Smooth muscle cell of the brain vasculature (primary cell): ENCODE measurements at places on chromosomes 3 and 15.

GRCh38 chr15:38620851-38621594, 56.4 kb upstream of the RASGRP1 start:
- DNase-seq = no peak

GRCh38 chr3:152376351-152377183, 107.8 kb downstream of the MBNL1 start:
- DNase-seq = no peak

GRCh38 chr15:95018888-95019545, 787.7 kb downstream of the MCTP2 start:
- DNase-seq = no peak

DNA sequence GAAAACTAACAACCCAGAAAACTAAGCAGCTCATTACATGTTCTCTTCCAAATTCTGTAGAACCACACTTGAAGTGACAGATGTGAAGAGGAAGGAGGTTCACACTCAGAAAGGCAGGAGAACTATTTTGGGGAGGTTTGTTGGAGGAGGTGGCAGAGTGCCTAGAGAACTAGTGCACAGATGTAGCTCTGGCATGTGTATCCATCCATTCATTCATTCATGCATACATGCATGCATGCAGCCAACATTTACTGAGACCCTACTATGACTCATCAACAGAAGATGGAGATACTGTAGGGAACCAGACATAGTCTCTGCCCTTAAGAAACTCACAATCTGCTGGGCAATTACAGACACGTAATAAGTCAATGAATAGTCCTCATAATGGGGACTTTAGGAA, 116.7 kb downstream of the ERC2 start:
- DNase-seq = no peak

DNA sequence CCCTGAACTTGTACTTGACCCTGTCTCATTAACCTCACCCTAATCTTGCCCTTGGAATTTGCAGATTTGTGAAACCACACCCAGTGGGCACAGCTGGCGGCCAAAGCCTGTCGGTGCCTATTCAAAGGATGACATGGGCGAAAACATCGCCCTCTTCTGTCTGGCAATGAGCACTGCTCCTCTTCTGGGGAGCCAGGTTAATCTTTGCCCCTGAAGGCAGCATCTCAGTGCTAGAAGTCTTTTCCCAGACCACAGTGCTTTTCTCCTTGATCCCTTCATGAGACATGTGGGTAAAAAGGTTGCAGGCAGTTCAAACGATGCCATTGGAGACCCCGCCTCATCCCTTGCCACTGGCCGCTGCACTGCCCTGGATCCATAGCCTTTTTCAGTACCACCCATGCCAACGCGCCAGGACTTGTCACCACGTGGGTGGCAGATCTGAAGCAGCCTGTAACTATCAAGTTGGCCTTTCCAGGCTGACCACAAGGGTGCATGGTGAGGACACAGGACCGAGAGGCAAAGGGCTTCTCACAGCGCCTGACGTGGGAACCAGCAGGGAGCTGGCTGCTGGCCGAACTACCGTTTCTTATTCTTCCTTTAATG, 6.5 kb upstream of the DNASE1L3 start:
- DNase-seq = peak; percentile 56

DNA sequence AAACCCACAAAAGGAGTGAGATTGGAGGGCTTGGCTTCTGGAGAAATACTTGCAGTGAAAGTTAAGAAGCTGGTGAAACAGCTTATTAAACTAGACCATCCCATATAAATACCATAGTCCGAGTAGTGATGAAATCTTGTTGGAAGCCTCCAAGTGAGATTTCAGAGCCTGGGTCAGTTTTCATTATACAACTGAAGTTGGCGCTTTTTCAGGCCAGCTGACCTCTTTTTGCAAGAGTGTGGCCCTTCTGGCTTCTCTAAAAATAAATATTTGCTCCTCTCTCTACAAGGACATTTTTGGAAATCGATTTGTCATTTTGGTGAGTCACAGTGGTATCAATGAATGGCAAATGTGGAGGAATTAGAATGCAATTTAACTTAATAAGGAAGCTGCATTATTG, 51.2 kb upstream of the THRB start:
- DNase-seq = no peak

- no peak for DNase-seq
Measured at GRCh38 chr15:56017511-56017910, 24.1 kb upstream of the NEDD4 start.

GRCh38 chr15:29528276-29528675, 258.7 kb upstream of the NSMCE3 start:
- no peak for DNase-seq

GRCh38 chr3:59499000-59499399, 449.2 kb upstream of the CFAP20DC start:
- DNase-seq = no peak

DNA sequence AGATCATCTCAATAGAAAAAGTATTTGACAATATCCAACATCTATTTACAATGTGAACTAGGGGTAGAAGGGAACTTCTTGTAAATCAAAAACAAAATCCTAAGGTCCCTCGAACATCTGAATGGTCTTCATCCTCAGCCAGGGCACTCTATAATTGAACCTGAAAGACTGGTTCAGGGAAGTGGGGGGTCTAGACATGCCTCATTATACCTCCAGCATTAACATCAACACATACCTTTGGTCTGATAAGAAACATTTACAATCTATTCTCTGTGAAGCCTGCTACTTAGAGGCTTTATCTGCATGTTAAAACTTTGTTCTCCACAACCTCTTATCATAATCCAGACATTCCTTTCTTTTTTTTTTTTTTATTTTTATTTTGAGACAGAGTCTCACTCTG, 211.8 kb downstream of the CTNNB1 start:
- DNase-seq = no peak

DNA sequence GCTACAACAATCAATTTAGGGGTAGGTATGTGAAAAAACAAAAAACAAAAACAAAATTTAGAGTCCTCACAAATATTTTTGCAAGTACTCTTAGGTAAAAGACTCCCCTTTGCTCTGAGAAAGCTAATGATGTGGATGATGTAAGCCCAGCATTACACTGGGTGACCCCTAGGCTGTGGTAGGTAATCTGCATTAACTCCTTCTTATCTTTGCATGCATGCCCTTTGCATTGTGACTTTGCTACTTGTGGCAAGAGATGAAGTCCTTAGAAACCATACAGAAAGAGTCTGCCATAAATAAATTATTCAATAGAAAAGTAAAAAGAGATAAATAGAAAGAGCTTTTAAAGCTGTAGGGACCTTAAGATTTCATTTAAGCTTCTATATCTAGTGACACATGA, 159.7 kb upstream of the MBNL1 start:
- DNase-seq = no peak

- no peak for DNase-seq
Measured at GRCh38 chr3:54777141-54777540, 150.7 kb downstream of the LRTM1 start.

GRCh38 chr15:74950078-74950908, 6.3 kb downstream of the RPP25 start:
- no peak for DNase-seq

- DNase-seq = no peak
Measured at GRCh38 chr3:62968128-62968527, 92.9 kb upstream of the CADPS start.

- DNase-seq = no peak
Measured at GRCh38 chr15:70320482-70320881, 222.8 kb upstream of the TLE3 start.

DNA sequence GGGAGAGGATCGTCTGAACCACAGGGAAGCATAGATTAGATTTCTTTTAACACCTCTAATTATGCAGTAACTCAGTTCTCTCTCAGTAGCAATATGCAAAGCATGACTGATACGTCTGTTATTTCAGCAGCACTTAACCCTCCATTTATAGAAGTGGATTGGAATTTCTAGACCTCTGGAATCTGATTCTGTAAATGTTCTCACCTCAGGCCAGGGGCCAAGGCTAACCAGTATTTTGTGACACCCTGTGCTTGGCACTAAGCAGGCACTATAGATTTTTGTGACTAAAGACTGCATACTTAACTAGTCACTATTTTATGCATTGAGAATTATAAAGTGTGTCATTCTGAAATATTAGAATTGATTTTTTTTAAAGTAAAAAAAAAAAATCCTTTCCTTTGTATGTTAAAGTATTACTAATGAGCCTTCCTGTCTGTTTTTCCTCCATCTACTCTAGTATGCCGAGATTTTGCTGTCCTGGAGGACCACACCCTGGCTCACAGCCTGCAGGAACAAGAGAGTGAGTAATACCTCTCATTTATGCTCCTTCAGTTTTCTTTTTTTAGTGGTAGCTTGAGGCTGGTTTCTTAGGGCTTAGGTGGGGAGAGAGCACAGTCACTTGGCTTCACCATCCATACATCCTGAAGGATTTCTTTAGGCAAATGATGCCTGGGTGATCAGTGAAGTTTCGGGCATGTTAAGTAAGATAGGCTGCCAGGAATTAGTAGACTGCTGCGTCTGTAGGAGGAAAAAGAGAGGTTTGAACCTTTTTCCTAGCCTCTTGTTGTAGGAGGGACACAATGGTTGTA, 26.5 kb upstream of the UTS2B start:
- DNase-seq = no peak

- no peak for DNase-seq
Measured at GRCh38 chr3:123799544-123800361, 84.4 kb downstream of the MYLK start.

- DNase-seq = no peak
Measured at GRCh38 chr3:9861201-9861600, 17.4 kb upstream of the RPUSD3 start.

GRCh38 chr3:126355777-126356372, 1.3 kb downstream of the KLF15 start:
- no peak for DNase-seq

DNA sequence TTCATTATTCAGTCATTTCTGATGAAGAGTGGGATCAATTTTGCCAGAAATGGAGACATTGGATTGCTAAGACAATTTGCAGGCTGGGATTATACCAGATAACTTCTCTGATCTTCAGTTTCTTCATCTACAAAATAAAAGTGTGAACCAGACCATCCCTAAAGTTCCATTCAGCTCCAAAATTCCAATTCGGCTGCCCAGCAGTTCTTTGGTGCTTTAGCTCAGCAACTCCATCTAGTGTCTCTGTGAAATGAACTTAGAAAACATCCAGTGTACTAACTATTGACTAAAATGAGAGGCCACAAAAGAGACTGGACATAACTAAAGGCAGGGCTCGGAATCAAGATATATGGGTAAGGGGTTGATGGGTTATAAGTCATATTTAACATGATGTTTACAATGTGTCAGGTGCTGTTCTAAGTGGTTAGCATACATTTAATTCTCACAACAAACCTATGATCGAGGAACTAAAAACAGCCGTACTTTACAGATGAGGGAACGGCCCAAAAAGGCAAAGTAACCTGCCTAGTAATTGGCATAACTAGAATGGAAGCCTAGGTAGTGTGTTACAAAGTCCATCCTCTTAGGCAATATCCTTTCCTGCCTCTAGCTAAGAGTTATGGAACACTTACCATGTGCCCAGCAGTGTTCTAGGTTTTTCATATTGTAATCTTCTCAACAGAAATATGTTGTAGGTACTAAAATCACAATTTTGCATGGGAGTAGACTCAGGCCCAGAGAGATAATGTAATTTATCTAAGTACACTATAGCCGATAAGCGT, 17.0 kb downstream of the THAP10 start:
- no peak for DNase-seq

DNA sequence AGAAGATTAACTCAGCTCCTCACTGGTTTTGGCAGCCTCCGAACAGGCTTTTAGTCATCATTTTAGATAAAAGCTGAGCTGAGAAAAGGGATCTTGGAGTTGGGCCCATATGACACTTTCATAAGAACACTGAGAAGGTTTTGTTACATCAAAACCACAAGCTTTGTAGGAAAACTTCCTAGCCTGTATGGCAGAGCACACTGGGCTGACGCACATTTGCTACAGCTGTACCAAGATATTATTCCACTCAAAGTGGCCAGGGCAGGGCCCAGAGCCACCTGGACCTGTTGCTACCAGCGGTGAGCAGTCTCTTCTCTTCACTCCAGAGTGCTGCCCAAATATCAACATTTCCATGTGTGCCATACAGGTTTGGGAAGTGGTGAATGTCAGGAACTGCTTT, 160.5 kb upstream of the CCDC54 start:
- no peak for DNase-seq

DNA sequence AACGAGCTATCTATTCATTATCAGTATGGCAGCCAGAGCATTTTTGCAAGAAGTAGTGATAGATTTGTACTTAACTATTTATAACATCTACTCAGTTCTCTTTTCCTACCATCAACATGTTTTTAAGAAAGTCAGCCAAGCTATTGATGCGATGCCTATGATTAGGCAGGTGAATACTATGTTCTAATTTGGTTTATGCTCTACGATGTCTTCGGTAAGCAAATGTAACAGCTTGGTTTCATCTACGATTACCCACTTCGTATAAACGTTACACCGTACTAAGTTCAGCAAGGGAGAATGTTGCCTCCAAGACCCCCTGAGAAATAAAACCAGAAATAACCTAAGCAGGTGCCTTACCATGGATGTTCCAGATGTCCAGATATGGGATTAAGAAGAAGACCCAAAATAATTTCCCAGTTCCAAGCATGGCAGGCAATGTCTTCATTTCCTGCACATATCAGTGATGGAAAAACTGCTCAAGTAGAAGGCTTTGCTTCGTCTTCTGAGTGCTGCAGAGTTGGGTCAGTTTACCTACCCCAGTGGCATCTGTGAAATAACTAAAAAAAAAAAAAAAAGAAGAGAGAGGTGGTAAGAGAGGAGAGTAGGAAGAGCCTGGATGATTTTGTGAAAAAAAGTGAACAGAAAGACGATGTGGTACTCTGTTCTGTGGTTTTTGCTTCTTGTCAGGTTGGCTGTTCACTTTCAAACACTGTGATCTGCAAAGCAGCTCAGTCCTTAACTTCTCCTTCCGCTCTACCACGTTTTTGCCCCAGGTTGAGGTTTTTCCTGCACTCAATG, at the start of gene BTLA:
Gene BTLA, minus strand, starts transcription at position 559 of the 798 bp plus-strand sequence. Its CDS starts 114 bp downstream, at position 445.
- no peak for DNase-seq

DNA sequence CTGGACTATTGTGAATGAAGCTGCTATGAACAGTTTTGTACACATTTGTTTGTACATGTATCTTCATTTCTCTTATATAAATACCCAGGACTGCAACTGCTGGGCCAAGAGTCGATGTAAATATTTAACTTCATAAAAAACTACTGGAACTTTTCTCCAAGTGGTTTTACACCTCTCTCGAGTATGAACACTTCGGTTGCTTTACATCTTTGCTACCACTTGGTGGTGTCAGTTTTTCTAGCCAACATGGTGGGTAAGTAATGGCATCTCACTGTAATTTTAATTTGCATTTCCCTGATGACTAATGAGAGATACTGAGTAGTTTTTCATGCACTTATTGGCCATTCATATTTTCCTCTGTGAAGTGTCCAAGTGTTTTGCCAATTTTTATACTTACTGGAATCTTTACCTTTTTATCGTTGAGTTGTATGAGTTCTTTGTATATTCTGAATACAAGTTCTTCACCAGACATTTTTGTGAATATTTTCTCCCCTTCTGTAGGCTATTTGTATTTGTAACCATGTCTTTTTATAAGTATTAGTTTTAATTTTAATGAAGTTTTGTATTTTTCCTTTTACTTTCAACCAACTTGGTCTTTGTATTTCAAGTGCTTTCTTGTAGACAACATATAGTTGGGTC, 44.4 kb downstream of the PCOLCE2 start:
- no peak for DNase-seq
